ENCODE measurements at places on chromosomes 6 and 20.
A peak's percentile ranks its signal among the peaks of the same experiment; 100 is the strongest.

DNA sequence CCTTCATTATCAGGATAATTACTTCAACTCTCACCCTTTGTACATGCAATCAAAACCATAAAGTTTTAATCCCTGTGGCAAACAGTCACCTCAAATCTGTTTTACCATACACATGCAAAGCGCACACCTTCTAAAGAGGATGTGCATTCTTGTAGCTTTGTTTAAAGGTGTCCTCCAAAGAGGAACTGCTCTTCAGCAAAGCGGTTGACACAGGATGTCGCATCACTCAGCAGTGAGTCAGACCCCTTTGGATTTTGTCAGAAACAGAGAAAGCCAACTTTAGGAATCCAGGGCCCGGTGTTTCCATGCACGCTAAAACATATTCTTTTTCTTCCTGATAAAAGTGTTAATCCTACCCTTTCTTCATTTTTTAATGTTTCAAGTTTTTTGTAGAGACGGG lies 268.3 kb upstream of the ARID1B start:
- ATAC-seq: no peak

DNA sequence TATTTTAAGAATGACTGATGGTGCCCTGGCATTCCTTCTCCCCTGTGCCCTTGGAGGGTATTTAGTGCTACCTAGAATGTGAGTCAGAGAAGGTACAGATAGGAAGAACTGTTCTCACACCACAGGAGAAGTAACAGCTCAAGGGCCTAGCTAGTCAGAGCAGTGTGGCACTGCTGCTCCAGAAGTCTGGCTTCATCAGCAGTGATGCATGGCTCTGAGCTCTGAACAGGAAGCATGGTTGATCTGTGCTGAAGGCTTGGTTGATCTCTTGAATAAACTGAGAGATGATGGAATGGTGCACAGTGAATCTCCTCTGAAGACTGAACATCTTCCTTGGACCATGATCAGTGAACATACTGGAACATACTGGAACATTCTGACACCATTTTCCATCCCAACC lies 425.3 kb upstream of the SLC35B3 start:
- ATAC-seq: no peak

DNA sequence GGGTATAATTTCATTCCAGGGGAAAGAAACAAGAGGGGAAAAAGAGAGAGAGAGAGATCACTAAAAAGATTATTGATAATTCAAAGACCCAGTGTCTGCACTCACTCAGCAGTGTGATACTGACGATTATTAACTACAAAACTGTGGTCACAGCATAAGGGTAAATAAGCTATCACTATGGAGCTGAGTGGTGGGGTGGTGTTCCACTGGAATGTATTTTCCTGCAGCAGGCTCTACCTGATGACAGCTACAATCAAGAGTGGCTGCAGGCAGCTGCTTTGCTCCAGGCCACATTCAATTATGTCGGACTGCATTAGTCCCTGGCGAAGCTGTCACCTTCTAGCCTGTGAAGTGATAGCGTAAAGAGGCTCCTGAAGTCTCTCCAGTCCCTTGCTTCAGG lies 122.2 kb upstream of the TFAP2D start:
- ATAC-seq: no peak

DNA sequence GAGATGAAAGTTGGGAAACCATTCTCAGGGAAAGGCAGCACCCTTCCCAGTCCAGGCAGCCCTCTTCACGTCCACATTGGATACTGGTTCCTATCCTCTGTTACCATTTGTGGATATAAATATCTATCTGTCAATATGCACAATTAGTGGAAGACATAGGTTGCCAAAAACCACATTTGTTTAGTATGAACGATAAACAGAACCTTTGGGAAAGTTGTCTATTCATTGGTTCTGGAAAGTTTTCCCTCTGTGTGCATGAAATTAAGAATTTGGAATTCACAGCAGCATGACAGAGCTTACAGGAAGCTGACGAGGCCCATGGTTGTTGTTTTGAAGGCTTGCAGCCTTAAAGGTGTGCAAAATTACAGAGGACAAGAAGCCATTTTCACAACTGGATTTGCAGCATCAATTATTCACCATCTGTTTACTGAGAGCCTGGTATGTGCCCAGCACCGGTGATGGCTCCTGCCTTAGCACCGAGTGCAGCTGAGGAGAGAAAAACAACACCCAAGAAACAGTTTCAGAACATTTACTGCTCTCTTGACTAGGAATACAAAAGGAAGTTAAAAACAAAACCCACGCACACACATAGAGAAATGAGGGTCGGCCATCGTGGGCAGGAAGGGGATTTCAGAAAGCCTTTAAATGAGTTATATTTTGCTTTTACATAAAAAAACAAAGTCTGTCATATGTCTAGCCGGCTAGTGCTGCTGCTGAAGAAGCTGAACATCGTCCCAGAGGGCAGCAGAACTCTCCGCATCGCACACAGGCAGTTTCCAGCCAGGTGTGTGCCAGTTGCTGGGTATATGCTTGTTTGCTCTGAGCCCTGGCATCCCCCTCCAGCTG lies 319.6 kb downstream of the FARS2 start:
- peak; percentile 46 for ATAC-seq

DNA sequence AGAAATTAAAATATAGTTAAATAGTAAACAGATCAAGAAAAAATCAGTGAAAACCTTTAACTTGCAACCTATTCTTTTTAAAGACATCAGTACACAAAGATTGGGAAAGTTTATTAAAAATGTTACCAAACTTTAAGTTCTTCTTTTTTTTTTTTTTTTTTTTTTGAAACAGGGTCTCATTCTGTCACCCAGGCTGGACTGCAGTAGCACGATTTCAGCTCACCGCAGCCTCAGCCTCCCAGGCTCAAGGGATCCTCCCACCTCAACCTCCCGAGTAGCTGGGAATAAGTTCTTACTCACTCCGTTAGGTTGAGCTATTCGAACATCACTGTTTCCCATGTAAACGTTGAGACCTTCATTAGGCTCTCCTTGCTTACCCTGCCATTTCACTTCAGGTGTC lies 5.6 kb downstream of the MAP3K5 start:
- ATAC-seq: no peak

- no peak for ATAC-seq
Measured at GRCh38 chr6:47532981-47533585, 55.5 kb downstream of the CD2AP start.

DNA sequence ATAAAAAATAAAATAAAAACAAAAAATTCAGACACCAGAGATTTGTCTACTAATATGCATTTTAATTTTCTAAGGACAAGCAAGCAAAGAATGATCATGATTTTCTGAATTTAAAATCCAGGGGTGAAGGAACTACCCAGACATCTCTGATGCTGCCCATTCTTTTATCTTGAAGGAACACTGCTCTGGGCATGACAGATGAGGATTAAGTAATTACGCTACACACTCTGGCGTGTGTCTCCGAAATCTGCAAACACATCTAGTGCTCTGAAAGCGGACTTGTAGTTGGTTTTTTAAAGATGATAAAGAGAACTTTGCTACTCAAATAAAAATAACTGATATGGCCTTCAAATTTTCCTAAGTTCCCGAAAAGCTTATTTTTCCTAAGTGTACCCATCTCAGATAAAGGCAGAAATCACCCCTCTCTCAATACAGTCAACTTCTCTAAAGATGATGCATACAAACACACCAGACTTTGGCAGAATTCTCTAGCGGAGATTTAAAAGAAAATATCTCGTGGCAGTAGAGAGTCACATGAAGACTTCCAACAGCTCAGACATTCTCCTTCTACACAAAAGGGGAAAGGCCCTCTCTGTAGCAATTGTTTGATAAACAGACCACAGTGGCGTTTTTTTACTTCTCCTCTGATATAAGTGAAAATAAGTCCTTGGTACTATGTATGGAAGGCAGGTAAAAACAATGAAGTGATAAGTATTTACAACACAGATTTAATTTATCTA lies 133.8 kb downstream of the BACH2 start:
- no peak for ATAC-seq

- ATAC-seq: no peak
Measured at GRCh38 chr20:41386502-41387427, 20.1 kb upstream of the EMILIN3 start.

DNA sequence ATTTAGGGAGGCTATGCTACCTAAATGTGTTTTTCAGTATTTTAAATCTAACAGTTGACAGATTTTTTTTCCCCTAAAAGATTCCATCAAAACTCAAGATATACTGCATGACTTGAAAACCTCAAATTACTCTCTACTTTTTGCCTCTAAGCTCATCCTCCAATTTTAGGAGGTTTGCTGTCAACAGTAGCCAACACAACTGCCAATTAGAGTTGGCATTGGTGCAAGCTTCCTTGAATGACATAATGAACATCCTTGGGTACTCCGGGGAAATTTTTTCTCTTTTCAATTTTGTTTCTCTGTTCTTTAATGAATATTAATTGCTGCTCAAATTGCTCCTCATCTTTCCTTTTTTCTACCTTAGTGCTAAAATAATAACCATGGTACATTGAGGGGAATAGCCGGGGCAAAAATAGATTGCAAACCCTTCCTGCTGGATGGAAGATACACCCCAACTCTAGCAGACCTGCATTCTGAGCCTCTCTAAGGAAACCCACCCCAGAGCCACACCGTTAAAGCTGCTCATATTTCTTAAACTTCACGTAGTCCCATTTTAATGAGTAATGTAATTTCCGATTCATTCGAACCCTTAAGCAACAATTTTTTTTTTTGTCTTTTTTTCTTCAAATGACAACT lies 34.3 kb downstream of the SLC22A23 start:
- ATAC-seq: no peak

GRCh38 chr6:139758209-139758611 lies 383.8 kb upstream of the CITED2 start:
- ATAC-seq: no peak

DNA sequence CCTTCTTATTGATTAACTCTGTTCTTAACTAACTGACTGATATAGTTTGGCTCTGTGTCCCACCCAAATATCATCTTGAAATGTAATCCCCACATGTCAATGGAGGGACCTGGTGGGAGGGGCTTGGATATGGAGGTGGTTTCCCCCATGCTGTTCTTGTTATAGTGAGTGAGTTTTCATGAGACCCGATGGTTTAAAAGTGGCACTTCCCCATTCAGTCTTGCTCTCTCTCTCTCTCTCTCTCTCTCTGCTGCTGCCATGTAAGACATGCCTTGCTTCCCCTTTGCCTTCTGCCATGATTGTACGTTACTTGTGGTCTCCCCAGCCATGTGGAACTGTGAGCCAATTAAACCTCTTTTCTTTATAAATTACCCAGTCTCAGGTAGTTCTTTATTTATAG lies 81.8 kb upstream of the SPACA1 start:
- no peak for ATAC-seq

DNA sequence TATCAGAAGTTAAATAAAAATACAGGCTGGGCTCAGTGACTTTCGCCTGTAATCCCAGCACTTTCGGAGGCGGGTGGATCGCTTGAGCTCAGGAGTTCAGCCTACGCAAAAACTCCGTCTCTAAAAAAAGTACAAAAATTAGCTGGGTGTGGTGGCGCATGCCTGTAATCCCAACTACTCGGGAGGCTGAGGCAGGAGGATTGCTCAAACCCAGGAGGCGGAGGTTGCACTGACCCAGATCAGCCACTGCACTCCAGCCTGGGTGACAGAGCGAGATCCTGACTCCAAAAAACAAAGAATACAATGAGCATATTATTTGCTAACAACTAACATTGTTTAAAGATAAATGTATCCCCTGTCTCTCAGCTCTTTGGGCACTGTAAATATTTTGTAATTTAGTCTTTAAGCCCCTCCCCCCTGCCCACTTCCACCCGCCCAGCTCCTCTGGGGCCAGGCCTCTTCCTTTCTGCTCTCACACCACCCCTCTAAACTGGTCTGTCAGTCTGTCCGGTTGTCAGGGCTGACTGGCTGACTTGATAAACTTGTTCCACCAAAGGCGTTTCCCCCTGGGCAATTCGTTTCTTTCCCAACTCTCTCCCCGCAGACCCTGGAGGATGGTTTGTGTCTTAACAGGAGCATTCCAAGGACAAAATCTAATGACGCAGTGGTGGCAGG lies 62.4 kb upstream of the QKI start:
- no peak for ATAC-seq

GRCh38 chr6:134684423-134684795 lies 265.5 kb downstream of the ALDH8A1 start:
- no peak for ATAC-seq

DNA sequence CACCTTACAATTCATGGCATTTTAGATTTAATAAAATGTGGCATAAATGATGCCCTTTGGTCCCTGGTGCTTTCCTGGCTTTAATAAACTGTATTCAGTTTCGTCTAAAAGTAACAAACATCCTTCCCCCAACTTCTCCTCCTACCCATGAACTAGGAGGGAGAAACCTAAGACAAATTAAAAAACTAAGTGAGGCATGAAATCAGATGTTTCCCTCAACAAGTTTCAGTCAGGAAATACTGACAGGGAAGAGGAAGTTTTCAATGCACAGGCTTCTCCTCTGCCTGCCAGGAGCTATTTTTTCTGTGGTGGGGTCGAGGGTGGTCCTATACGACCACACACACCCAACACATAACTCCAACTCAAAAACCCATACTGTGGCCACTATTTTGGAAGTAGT lies 10.0 kb downstream of the HBS1L start:
- ATAC-seq: no peak

- ATAC-seq: no peak
Measured at GRCh38 chr6:132068766-132069165, 117.6 kb upstream of the CCN2 start.

DNA sequence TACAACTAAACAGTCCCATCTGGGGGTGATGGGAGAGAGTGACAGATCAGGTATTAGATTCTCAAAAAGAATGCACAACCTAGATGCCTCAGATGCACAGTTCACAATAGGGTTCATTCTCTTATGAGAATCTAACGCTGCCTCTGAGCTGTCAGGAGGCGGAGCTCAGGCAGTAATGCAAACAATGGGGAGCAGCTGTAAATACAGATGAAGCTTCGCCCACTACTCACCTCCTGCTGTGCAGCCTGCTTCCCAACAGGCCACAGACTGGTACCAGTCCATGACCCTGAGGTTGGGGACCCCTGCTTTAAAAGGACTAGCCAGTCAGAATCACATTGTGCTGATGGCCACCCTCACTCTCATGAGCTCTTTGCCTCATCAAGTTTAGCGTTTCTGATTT lies 247.0 kb upstream of the KCNQ5 start:
- ATAC-seq: no peak

GRCh38 chr6:168301648-168302398 lies 17.8 kb downstream of the DACT2 start:
- ATAC-seq: no peak

GRCh38 chr6:154187203-154187602 lies 148.2 kb downstream of the OPRM1 start:
- no peak for ATAC-seq

DNA sequence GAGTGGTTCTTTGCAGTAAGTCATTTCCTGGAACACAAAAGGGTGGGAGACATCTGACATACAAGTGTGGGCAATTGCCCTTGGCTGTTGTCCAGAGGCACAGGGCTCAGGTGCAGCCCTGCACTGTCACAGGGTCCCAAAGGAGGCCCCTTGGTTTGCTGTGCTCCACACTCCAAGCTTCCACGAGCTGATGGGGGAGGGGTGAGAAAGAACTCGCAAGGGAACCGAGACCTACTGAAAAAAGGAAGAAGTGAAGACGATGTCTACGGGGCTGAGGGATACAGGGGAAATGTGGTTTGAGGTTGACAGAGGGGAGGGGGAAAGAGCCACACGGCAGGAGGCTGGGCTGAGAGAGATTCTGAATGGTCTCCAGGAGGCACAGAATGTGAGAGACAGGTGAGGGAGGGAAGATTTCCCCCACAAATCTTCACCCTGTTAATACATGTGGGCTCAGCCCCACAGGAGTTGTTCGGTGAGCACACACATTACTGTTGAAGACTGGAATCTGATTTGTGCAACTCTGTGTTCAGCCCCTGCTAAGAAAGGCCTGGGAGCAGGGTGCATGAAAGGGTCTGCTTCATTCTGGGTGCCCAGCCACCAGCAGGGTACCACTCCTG lies 123.4 kb downstream of the LY86 start:
- no peak for ATAC-seq

Measured in activated CD4-positive, CD25-positive, alpha-beta regulatory T cell treated with anti-CD3 and anti-CD28 coated beads, Interleukin-2, amount 50 U/mL, for 24 hours (primary cell).